Cortex of kidney (tissue), 1 donor: ENCODE measurements at places on chromosomes 16 and 17.

DNA sequence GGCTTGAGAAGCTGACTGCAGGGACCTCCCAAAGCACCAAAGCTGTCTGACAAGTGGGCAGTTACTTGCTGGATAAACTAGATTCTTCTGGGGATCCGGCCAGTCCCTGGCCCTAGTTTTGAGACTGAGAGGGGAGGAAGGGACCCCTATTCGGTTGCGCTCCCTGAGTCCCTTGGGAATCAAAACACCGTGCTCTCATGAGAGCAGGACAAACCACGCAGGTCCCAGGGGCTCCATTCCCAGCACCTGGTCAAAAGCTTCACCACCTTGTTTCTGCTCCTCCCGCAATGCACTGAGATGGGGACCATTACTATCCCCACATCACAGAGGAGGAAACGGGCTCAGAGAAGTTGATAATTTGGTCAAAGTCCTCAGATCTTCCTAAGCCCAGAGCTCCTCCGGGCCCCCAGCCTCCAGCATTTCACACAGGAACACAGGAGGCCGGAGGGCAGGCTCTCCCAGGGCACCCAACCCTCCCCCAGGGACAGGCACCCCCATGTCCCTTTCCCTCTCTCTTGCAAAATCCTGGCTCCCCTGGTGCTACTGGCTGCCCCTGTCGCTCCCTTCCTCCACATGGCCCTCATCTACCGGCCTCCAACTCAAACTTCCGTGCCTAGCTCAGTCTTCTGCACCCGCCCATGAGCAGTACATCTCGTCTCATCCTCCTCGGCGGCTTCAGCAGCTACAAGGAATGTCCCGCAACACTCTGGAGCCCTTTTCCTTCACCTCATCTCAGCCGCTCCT is 3.3 kb downstream of the TRIM65 start:
- DNase-seq, result no peak

GRCh38 chr17:13374203-13375143 is 227.3 kb downstream of the HS3ST3A1 start:
- DNase-seq, result no peak

GRCh38 chr16:22751685-22752084 is 62.3 kb upstream of the HS3ST2 start:
- no peak for DNase-seq

- DNase-seq, result no peak
These were observed 1.0 kb upstream of the MGRN1 start for GRCh38 chr16:4623593-4623992.

GRCh38 chr17:74160656-74161502 is 42.6 kb upstream of the RPL38 start:
- no peak for DNase-seq

DNA sequence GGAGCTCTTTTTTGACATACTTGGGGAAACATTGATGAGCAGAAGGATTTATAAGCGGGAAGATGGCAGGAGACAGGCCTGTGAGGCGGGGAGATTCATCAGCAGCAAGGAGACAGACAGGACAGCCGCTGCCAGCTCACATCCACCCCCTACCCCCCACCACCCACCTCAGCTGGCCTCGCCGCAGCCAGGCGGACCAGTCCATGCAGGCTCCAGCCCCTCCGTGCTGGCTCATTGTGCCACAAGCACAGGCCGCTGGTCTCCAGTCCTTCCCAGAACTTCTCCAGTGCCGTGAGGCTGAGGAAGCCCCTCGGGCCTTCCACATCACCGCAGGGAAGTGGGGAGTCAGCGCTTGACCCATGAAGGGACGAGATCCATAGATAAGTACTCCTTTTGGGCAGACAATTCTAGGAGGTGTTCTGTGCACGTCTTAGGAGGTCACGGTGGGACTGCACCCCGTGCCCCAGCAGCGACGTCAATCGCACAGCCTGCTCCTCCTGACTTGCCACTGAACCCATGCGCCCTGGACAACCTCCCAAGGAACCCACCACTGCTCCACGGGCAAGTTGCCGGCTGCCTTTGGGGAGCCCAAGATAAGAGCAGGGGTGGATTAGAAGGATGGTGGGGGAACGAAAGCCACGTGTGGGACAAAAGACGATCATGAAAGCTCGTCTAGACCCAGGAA is 323.6 kb downstream of the C16orf95 start:
- DNase-seq, result no peak

- no peak for DNase-seq
These were observed 981 bp upstream of the CD300H start for GRCh38 chr17:74568106-74568873.

DNA sequence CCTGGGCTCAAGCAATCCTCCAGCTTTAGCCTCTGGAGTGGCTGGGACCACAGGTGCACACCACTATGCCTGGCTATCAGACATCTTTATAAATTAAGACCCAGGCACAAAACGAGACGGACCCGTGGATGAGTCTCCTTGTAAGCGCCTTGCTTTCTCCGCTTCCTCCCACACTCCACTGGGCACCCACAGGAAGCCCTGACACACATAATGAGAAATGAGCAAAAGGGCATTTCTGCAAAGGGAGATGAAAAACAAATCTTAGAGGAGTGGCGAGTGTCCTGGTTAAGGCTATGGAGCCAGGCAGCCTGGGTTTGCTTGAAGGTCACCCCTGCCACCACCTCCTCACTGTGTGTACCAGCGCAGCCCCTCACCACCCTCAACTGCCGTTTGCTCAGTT is 56.3 kb downstream of the XYLT1 start:
- DNase-seq, result no peak

- DNase-seq, result no peak
These were observed 97.8 kb downstream of the C16orf95 start for GRCh38 chr16:87219287-87219909.

- no peak for DNase-seq
These were observed 58.7 kb downstream of the TANC2 start for GRCh38 chr17:63024716-63025115.

DNA sequence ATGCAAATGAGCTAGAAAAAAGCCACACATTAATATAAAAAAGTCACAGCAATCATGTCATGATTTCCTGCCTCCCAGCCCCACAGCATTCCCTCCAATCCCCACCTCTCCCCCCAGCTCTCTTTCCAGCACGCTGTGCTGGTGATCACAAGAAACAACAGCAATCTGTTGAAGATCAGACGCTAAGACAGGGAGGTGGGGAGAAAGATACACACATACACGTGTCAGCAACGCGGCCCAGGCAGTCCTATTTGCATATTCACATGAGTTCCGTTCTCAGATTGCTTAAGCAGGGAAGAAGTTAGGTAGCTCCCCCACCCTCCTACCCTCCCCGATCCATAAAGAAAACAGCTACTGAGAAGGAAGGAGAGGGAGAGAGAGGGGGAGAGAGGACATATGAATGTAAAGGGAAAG is 405.5 kb upstream of the PSMD7 start:
- no peak for DNase-seq

GRCh38 chr16:2826591-2827373 is 3.3 kb upstream of the ZG16B start:
- DNase-seq, result no peak

GRCh38 chr17:40069751-40070708 is 7.3 kb downstream of the THRA start:
- DNase-seq, result no peak

- no peak for DNase-seq
These were observed 17.9 kb downstream of the CA7 start for GRCh38 chr16:66862023-66862520.

GRCh38 chr16:15509593-15510535 is 75.5 kb downstream of the BMERB1 start:
- no peak for DNase-seq

GRCh38 chr16:57191056-57191571 is 5.0 kb downstream of the RSPRY1 start:
- DNase-seq, result no peak

DNA sequence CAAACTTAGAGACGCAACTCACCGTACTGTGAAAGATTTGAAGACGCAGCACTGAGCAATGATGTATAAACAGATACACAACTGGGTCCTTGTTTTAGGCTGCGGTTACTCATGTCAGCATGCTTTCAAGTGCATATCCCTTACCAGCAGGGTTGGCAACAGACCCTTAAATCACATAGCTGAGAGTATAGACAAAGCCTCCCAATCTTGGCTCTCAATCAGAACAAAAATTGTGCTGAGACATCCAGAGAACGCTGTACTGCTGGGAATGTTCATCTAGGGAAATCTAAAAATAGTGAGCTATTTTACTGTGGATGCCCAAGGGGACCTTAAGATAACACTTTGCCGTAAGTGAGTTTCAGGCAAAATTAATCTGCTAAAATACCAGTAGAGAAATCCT is 84.4 kb upstream of the NUDT7 start:
- no peak for DNase-seq
